ENCODE measurements at places on chromosomes 2 and 18. TPM values are rescaled to one million over a fixed set of nuclear protein-coding genes. Genes with fewer than 3 reads are reported as not detected.

DNA sequence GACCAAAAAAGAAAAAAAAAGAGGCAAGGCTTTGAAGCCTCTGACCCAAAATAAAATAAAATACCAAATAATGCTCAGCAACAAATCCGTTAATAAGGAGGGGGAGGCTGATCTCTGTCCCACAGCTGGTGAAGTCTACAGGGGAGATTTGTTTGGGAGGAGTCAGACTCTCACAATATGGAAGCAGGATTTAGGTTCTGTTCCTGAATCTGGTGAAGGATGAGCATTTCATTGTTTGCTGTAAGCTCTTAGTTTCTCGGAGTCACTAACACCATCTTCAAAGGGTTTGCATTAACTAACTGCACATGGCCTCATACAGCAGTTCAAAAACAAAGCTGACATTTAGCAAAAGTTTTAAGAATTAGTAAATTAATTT lies 339.4 kb upstream of the TNP1 start:
- DNase-seq, result no peak

GRCh38 chr2:46686811-46687210 lies 207.4 kb downstream of the TMEM247 start:
- no peak for DNase-seq

DNA sequence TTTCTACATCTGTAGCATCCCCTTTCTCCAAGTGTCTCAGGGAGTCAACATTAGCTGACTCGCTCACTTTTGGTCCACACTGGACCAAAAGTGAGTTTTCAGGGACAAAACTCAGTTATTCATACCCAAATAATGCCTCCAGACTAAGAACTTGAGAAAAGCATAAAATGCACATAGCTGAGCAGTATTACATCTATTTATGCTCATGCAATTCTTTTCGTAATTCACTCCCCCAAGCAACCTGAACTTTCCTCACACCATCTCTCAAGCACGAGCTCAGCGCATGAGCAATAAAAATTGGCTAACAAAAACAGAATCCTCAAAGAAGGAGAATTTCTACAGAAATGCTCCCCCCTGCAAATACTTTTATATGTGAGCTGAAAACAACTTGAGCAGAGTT lies 17.0 kb downstream of the SFT2D3 start:
- no peak for DNase-seq

- no peak for DNase-seq
These were observed 572.9 kb upstream of the SLC8A1 start for GRCh38 chr2:41024816-41025215.

DNA sequence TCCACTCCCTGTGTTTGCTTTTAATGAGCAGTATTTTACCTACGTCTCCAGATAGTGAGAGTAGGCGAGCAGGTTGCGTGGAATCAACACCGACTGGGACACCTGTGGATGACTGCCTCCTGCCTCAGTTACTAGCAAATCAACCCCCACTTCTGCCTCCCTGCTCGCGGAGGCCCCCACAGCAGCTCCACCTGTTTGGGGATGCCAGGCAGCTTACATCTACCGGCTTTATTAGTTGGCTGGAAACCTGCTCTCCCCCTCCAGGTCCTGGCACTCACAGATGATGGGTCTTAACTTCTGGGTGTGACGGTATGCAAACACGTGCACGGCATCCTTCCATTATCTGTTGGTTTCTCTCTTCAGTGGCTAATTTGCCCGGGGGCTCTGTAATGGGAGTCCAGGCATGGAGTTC lies 164.4 kb upstream of the SESTD1 start:
- DNase-seq, result no peak

ECEL1 gene
- total RNA-seq, result not detected

- no peak for DNase-seq
These were observed 134.5 kb upstream of the CTAGE1 start for GRCh38 chr18:22552254-22552653.

DNA sequence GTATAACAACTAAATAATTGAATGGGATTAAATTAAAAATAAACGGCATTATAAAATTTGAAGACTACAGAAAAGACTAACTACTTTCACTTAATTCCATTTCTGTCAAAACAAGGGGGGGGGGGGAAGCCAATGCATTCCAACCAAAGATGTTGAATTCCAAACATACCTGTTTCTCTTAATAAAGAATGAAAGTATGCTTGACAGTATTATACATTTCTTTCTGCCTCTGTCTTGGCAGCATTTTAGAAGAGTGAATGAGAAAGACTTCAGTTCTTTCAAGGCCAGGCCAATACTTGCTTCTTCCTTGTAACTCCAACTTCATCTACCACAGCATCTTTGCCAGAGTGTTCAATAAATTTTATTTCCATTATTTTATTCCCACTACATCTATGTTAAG lies 65.9 kb downstream of the PDE11A start:
- DNase-seq, result no peak

- no peak for DNase-seq
These were observed 2.4 kb upstream of the ADCYAP1 start for GRCh38 chr18:902229-902628.

DNA sequence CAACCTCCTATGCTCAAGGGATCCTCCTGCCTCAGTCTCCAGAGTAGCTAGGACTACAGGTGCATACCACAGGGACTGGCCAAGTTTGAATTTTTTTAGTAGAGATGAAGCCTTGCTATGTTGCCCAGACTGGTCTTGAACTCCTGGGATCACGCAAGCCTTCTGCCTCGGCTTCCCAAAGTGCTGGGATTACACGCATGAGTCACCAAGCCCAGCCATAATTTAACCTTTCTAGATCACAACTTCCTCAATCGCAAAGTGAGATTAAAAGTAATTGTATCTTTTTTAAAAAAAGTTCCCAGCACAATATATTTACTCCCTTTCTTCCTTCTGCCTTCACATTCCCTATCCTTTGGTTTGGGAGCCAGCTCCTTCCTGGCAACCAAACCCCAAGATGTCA lies 5.8 kb upstream of the PPP1CB start:
- no peak for DNase-seq
